Omental fat pad (tissue), 4 donors: ENCODE measurements at places on chromosomes 3 and 15.

- no peak for DNase-seq
These were observed 57.0 kb downstream of the CD200 start for GRCh38 chr3:112389961-112390360.

DNA sequence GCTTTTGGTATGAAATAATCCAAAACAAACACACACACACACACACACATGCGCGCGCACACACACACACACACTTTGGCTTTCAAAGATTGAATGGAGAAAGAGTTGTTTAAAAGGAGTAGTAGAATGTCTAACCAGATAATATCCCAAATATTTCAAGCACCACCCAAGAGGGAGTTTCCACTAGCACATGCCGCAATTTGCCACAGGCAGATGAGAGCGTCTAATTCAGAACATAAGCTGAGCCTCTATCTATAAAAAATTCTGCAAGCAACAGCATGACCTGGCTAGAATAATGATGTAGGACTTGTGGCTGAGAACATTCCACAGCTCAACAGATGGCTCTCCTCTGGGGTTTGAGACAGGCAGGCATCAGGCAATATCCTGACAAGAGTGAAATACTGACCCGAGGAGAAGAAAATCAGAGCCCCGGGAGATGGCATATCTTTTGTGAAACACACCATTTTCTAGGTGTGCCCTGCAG lies 302.5 kb upstream of the GADL1 start:
- peak; percentile 29 for DNase-seq

DNA sequence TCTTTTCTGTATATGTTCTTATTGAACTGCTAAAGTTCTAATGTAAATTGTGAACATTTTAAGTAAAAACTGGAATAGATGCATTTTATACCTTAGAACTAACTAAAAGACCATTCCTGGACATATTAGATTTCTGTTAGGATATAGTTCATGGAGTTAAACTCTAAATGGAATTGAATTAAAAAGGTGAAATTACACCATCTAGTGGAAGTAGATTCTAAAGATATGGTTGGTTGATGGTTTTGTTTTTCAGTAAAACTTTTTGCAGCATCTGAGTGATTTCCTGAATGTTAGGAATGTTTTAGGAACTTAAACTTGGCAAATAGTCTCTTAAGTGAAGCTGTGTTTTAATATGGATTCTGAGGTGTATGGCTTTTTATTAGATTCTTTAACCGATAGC lies 96.8 kb downstream of the SLMAP start:
- DNase-seq, result no peak

GRCh38 chr3:10955711-10956453 lies 36.7 kb upstream of the SLC6A1 start:
- DNase-seq, result no peak

- no peak for DNase-seq
These were observed 27.3 kb upstream of the NMB start for GRCh38 chr15:84685304-84685703.

DNA sequence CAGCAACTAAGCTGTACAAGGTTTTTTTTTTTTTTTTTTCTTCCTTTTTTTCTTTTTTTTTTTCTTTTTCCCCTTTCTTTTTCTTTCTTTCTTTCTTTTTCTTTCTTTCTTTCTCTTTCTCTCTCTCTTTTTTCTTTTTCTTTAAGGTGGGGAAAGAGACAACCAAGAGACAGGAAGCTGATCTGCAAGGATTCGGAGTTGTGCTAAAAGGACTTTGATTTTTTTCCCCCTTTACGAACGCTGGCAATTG lies 148 bp downstream of the RBMS3 start:
- no peak for DNase-seq

GRCh38 chr15:83115410-83115809 lies 8.0 kb downstream of the TM6SF1 start:
- DNase-seq, result no peak

DNA sequence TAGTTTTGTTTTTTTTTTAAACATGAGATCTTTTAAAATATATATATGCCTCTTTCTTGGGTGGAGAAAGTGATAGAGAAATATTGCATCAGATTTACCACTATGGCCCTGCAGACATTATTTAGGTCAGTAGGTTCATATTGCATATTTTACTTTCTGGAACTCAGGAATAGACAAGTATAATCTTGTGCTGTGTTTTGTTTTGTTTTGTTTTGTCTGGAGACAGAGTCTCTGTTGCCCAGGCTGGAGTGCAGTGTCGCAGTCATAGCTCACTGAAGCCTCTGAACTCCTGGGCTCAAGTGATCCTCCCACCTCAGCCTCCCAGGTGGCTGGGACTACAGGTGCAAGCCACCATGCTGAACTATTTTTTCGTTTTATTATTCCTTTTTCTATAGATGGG lies 21.5 kb upstream of the DUT start:
- DNase-seq, result no peak

DNA sequence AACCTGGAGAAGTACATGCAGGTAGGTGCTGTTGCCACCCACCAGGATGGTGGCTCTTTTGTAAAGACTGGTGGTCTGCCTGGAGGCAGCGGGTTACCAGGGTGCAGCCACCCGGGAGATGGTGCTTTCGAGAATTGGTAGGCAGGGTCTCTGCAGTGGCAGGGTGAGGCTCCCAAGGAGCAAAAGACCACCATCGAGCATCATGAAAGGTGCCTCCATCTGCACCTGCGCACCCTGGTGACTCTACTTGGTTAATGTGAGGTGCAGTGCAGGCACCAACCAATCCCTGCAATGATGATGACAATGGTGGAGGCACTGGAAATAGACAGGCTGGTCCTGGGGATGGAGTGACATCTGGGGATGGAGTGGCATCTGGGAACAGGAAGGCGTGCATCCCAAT lies 236.7 kb downstream of the ADAMTS17 start:
- DNase-seq, result no peak
